ENCODE measurements at places on chromosomes 2 and 18.
A peak's percentile ranks its signal among the peaks of the same experiment; 100 is the strongest.

DNA sequence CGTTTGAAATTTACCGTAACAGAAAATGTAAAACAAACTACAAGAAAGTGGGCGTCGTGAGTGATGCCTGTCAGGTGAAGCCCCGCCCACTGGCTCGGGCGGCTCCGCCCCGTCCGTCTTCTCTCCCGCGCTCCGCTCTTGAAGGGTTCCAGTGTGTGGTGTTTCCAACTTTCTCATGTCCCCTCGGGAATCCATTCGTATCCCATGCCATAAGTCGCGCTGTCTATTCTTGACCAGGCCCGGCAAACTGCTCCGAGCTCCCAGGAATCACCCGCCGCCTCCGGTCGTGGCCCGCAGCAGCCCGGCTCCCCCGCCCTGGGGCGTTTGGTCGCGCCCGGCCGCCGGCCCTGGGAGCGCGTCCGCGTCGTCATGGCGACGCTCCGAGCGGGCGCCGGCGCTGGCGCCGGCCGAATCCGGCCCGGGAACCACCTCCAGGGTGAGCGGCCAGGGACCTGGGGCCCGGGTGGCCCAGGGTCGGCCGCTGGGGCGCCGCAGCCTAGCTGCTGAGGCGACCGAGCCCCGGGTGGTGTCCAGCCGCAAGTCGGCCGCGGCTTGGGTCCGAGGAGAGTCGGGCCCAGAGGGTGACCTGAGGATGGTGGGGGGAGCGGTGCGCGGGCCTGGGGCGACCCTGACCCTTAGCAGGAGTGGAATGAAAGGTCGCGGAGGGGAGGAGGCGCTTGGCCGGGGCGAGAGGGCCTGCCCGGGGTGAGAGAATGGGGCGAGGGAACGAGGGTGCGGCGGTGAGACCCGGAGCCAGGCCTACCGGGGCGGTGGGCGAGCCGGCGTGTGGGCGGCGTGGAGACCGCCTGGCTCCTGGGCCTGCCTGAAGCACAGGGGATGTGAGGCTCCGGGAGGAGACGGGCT is at the start of gene CFAP221:
Gene CFAP221, plus strand, starts transcription at position 375 of the 864 bp plus-strand sequence. CDS start 1,683 bp downstream, outside the sequence.
- no peak for DNase-seq

DNA sequence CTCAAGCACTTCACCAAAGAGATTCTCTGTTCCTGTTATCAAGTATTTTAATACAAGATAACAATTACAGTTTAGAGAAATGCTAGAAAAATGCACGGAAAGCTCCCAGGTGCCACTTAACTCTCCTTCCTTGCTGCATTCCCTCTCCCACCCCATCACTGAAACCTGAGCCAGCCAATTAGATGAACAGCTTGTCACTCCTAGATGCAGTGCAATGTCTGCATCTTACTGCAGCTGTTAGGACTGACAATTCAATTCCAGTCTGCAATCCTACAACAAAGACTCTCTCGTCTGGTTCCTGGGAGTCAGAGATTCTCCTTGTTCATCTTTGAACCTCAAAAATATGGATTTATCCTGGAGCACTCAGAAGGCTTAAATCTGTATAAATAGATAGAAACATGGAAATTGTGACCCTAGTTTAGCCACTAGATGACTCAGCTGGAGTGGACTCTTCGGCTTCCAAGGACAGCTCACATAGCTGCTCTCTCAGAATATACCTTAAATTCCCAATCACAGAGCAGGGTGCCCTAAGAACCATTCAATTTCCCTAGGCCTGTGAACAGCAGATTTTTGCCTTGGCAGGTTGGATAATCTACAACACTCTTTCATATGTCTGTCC is 311.1 kb downstream of the NRXN1 start:
- no peak for DNase-seq

DNA sequence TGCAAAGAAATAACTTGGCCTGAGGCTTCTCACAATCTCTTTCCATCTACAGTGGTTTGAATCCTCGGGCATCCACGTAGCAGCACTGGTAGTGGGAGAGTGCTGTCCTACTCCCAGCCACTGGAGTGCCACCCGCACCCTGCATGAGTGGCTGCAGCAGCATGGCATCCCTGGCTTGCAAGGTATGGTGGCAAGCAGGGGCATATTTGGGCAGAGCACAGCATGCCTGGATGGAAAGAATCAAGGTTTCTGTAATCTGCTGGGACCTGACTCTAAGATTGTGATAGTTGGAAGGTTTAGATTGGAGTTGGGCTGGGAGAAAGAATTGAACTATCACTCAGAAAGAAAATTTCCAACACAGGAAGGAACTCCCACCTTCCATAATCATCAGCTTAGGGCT is 4.0 kb downstream of the CAD start:
- DNase-seq = no peak

DNA sequence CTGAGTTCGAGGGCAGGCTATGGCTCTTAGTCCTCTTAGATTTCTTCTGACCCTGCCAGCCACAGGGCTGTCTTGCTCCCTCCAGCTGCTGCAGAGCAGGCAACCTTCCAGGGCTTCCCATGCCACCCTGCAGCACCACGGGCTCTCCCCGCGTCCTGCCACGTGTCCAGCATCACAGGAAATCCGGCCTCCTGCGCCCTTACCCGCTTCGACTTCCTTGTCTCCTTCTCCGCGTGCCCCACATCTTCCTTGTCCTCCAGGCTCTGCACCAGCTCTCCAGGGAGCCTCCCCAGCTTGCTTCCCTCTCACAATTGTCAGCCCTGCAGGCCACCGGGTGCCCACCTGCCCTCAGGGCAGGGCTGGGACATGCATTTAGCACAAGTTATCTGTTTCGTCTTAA is 253.5 kb downstream of the DCDC2C start:
- DNase-seq = no peak

GRCh38 chr18:12098374-12098773 is 4.7 kb downstream of the ANKRD62 start:
- no peak for DNase-seq

DNA sequence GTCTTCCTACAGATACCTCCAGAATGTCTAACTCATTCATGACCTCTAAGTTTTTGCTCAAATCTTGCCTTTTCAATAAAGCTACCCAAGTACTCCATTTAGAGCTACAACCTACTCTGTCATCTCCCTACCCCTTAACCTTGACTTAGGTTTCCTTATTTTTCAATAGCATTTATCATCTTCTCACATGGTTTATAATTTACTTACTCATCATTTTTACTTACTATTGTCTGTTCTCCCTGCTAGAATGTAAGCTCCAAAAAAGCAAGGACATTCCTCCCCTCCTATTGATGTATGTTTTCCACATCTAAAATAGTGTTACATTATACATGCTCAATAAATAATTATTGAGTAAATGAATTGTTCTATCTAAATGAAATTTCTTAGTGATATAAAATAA is 3.1 kb upstream of the GCA start:
- DNase-seq = no peak

DNA sequence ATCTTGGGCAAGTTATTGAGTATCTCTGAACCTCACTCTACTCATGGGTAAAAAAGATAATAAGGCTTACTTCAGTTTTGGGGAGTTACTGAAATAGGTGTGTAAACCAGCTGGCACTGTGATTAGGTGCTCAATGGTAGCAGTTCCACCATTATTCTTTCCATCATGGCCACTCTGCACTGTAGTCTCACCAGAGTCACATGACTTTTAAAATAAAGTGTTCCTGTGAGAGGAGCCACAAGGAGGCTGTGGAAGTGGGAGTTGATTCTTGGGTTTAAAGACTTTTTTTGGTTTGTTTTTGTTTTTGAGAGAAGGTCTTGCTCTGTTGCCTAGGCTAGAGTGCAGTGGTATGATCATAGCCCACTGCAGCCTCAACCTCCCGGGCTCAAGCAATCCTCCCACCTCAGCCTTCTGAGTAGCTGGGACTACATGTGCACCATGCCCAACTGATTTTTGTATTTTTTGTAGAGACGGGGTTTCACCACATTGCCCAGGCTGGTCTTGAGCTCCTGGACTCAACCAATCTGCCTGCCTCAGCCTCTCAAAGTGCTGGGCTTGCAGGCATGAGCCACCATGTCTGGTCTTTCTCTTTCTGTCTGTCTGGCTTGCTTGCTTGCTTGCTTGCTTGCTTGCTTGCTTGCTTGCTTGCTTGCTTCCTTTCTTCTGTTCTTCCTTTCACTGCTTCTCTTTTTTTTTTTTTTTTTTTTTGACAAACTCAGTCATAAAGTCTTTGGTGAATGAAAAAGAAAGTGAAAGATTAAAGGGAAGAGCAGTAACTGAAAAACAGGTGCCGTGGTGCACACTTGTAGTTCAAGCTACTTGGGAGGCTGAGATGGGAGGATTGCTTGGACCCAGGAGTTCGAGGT is 21.2 kb upstream of the ACVR1 start:
- peak; percentile 73 for DNase-seq

DNA sequence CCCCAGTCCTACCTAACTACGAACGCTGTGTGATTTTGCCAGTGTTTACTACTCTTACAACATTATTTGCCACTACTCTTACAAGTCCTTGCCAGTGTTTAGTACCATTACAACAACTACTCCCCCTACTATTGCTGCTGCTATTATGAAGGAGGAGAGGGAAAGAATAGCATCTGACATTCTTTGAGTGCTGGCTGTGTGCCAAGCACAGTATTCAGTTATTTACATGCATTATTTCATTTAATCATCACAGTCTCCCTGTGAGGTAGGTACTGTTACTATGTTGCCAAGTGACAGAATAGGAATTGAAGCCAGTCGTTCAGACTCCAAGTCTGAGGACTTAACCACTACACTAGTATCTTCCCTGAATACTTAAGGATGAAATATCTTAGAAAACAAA is 185.9 kb upstream of the FOSL2 start:
- DNase-seq = no peak

GRCh38 chr2:221762496-221762895 is 190.4 kb upstream of the EPHA4 start:
- DNase-seq = no peak

DNA sequence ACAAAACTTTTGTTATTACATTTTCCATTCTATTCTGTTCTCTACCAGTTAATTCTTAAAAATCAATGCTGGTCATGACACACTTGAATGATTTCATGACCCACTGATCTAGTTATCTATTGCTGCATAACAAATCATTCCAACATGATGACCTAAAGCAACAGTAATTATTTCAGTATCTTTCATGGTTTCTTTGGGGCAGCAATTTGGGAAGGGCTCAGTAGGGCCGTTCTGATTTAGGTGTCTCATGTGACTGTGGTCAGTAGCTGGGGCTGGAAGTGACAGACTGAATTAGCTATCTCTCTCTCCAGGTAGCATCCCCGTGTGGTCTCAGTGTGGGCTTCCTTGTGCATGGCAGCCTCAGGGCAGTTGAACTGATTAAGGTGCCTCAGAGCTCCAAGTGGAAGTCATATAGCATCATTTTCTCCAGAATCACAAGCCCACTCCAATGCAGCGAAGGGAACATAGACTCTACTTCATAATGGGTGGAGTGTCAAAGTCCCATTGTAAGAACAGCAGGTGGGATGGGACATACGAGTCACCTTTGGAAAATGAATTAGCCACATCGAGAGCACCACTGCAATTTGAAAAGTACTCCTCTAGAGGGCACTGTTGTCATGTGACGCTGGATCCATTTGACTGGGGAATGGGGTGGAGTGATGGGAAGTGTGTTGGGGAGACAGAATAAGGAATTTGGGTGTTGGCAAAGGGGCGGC is 39.1 kb upstream of the FAM136A start:
- DNase-seq = peak; percentile 55

DNA sequence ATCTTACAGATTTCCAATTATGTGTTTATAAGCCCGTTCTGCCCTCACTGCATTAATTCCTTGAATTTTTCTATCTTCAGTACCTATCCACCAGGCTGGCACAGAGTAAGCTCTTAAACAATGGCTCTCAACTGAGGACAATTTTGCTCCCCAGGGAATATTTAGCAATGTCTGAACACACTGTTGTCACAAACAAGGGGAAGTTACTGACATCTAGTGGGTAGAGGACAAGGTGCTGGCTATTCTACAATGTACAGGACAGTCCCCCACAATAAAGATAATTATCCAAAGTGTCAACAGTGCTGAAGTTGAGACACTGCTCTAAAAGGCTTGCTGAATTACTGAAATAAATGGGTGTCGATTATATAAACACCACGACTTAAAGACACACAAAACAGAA is 5.0 kb downstream of the NDUFS1 start:
- no peak for DNase-seq

GRCh38 chr2:176424746-176425145 is 155.5 kb downstream of the MTX2 start:
- DNase-seq = no peak

DNA sequence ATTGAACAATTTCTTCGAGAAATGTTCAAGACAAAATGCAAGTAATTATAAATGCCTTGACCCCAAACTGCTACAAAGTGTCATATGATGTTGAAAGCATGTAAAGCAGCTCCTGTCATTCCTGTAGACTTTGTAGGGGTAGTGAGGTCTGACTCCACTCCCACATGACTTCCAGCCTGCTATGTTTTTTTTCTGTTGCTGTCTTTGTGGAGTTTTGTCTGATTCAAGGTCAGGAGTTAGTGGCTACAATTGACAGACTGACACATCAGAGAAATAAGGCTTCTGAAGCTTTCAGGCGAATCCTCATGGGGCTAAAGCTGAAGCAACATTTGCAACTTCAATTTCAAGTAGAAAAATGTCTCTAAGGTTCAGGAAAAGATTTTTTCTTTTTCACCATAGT is 63.9 kb upstream of the CCDC195 start:
- no peak for DNase-seq

DNA sequence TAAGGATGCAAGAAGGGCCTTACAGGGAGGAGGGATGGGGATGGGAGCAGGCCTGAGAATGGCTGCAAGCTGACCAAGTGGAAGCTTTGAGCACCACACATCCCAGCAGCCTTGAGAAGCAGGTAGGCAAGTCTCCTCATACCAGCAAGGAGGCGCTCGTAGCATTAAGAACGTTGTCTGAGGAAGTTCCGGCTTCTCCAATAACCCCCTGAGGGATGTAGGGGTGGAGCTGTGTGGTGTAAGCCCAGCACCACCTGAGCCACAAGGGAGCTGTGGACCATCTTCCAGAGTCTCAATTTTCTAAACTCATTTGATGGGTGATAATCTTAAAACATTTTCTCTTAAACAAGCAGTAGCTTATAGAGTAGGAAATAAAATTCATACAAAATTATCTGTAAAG is 50.6 kb downstream of the ST3GAL5 start:
- no peak for DNase-seq

- no peak for DNase-seq
Observed at GRCh38 chr2:144546933-144547332, 27.0 kb upstream of the ZEB2 start.

DNA sequence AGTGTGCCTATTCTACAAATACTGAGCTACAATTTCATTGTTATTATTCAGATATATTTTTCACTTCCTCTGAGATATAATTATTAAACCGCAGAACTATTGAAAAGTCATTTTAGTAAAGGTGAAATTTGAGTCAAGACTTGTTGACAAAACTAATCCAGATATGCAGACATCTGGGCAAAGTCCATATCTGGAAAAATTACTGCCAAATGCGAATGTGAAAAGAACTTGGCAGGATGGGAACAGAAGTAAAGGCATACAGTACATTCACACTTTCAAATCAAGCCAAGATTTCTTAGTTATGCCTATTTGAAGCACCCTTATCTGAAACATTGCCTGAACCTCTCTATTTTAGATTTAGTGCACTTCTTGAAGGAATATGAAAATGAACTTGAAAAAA is 923.6 kb downstream of the CCDC85A start:
- no peak for DNase-seq
